Esophagus mucosa (tissue), 1 donor: ENCODE measurements at places on chromosomes 1 and 21. TPM values are rescaled to one million over a fixed set of nuclear protein-coding genes. Genes with fewer than 3 reads are reported as not detected.

The GBP1 gene
- 5.2 TPM for total RNA-seq

The FLG2 gene
- not detected for total RNA-seq

The LHX8 gene
- not detected for total RNA-seq

The GBP3 gene
- 9.4 TPM for total RNA-seq

The CYP2J2 gene
- 8.8 TPM for total RNA-seq

The HCN3 gene
- 1.7 TPM for total RNA-seq

The DNASE2B gene
- not detected for total RNA-seq

The HJV gene
- total RNA-seq = not detected

The SNRNP40 gene
- total RNA-seq = 41.6 TPM

The OLFML2B gene
- 0.72 TPM for total RNA-seq

The GSTM5 gene
- total RNA-seq = 0.36 TPM

The PRR9 gene
- not detected for total RNA-seq

The RGS16 gene
- 1.3 TPM for total RNA-seq

The ABCA4 gene
- 0.08 TPM for total RNA-seq

The STYXL2 gene
- not detected for total RNA-seq

The CDK18 gene
- 3.5 TPM for total RNA-seq

The NME7 gene
- 13.5 TPM for total RNA-seq

The OPRD1 gene
- total RNA-seq = not detected

The TRIM17 gene
- 1.3 TPM for total RNA-seq

The CHI3L2 gene
- total RNA-seq = 7.7 TPM

The NMNAT2 gene
- total RNA-seq = 0.04 TPM

The KHDRBS1 gene
- 80.6 TPM for total RNA-seq

The ACOT7 gene
- total RNA-seq = 37.2 TPM

The ETNK2 gene
- total RNA-seq = 2.8 TPM

The ALX3 gene
- not detected for total RNA-seq

The EDEM3 gene
- 18.2 TPM for total RNA-seq

The KCND3 gene
- 1.7 TPM for total RNA-seq

The RPF1 gene
- total RNA-seq = 24.4 TPM
